ENCODE measurements at places on chromosomes 2 and 18.

DNA sequence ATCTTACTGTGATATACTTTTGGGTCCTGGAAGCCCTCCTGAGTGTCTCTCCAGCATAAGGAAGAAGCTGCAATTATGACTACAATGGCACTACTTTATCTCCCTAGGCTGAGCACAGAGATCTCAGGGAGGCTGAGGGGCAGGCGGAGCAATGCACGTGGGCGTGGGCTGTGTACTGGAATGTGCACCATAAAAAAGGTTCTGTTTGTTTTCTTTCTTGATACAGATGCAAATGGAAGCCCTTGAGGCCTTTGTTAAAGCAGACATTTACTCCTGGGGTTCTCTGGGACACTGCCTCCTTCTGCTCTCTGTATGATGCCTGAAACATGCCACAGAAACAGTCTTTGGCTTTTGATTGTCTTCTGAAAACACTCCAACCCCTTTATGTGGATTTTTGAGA is 79.1 kb upstream of the DLX2 start:
- no peak for DNase-seq

GRCh38 chr2:129015397-129016285 is 697.0 kb upstream of the HS6ST1 start:
- DNase-seq = no peak

DNA sequence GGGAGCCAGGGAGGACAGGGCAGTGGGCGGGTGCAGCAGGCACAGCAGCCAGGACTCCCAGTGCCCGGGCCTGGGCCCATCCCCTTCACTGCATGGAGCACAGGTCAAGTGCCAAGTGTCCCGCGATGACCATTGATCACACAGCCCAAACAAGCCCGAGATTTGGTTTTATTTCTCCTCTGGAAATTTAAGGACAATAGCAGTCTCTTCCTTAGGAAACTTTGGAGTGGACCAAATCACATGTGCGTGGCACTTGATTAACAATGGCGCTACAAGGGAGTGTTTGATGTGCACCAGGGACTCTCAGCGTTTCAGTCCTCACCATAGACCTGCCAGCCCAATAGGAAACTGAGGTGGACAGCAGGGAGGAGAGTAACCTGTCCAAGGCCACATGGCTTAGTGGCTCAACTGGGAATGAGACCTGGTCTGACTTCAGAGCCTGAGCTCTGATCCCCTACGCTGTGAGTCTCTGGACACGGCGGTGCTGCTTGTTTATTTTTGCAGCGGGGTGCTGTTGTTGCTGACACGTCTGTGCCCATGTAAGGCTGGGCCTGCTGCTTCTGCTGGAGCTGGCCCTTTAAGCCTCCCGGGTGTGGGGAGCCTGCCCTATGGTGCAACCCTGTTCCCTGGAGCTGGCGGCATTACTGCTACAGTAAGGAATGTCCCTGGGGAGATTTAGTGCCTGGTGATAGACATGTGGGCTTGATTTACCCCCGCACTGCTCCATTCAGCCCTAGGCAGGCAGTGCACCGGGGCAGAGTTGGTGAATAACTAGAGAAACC is 194.2 kb downstream of the INHBB start:
- DNase-seq = no peak

DNA sequence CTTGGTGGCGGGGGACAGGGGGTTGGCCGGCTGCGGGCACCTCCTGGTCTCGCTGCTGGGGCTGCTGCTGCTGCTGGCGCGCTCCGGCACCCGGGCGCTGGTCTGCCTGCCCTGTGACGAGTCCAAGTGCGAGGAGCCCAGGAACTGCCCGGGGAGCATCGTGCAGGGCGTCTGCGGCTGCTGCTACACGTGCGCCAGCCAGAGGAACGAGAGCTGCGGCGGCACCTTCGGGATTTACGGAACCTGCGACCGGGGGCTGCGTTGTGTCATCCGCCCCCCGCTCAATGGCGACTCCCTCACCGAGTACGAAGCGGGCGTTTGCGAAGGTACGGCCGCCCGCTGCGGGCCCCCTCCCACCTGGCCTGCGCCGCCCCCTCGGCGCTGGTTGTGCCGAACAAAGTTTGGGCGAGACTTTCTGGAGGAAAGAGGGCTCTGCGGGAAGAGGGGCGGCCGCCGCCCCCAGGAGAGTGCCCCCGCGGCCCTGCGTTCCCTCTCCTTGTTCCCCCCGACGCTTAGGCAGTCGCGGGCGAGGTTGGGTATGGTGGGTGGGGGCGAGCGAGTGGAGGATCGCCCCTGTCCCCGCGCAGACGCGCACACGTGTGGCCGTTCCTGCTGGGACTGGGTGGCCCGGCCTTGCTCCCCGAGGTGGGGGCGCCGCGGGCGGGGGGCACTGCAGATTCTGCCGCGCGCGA is 866 bp downstream of the CRIM1 start:
- peak; percentile 56 for DNase-seq

DNA sequence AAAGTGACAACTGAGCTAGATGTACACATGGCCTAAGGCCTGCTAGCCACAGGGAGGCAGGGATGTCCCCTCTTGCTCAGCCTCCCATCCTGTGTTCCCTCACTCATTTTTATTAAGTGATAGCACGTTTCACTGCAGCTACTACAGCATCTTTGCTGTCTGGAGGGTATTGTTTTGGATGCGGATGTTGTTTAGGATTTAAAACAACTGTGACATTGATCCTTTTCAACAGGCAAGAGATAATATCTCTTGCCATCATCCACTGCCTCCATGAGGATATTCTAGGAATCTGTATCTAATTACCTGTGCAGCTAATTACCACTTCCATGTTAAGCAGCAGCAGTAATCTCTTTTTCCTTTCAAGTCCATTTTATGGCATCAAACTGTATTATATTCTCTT is 345.4 kb downstream of the PARD3B start:
- DNase-seq = no peak

DNA sequence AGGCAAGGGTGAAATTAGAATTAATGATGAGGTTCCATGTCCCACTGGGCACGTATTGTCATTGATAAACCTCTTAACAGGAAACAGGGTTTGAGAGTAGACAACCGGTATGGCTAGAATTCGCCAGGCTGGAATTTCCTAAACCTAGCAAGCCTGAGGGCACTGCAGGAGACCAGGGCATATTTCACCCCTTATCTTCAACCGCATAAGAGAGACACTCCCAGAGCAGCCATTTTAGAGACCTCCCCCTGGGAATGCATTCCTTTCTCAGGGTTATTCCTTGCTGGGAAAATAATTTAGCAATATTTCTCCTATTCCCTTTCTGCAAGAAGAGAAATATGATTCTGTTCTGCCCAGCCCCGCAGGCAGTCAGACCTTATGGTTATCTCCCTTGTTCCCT is 334.6 kb upstream of the LYPD1 start:
- DNase-seq = no peak

DNA sequence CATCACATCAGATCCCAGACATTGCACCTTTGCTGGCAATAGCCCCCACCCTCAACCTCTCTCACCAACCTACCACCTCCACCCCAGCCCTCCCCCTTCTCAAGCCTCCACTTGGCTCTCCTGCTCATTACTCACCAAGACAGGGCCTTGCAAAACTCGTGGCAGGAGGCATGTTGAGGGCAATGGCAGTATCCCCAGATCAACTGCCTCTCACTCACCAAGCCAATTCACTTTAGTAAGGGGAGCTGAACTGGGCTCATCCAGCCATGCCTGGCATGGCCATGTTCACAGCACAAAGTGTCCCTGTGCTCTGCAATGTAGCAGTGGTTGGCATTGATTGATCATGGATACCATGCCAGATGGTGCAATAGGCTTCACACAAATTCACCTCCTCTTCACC is 46.3 kb upstream of the TEX51 start:
- DNase-seq = no peak

- DNase-seq = no peak
These were observed 53.5 kb upstream of the GALNT13 start for GRCh38 chr2:153818242-153818641.

DNA sequence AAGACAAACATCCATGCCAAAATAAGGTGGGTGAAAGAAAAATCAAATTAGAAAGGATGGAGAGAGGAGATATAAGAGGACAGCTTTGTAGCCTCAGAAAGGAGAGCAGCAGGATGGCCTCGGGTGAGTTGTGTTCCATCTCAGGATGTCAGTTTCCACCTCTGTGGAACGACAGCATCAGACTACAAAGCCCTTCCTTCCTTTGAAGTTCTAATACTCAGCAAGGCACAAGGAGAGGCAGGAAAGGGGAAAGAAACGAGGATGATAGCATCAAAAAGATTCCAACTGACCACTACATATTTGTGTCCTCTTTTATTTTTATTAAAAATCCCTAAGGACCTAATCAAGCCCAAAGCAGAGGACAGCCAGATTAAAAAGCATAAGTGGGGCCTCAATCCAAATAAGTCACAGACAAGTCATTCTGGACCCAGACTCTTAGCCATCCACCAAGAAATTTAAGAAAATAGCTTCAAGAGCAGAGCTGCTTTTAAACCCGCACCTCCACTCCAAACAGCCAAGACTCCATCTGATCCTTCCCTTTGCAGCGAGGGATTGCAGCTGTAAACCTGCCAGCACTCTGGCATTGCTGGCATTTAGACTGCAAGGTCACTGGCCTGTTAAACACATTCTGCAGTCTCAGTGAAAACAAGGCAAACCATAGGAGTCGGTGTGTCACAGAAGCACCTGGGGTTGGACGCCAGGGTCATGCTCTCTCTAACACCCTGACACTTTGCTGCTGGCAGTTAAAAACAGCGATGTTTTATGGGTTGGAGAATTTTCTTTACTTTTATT is 314.5 kb upstream of the CHAC2 start:
- DNase-seq = no peak

- peak; percentile 38 for DNase-seq
These were observed 27.1 kb downstream of the NCK2 start for GRCh38 chr2:105771836-105772235.

- no peak for DNase-seq
These were observed 505.0 kb upstream of the ID2 start for GRCh38 chr2:8176887-8177286.

GRCh38 chr2:47945046-47945781 is 38.9 kb upstream of the FBXO11 start:
- no peak for DNase-seq

GRCh38 chr2:238970553-238971081 is 122.7 kb downstream of the TWIST2 start:
- peak; percentile 81 for DNase-seq

- no peak for DNase-seq
These were observed 65.7 kb downstream of the SPRED2 start for GRCh38 chr2:65366595-65367125.

DNA sequence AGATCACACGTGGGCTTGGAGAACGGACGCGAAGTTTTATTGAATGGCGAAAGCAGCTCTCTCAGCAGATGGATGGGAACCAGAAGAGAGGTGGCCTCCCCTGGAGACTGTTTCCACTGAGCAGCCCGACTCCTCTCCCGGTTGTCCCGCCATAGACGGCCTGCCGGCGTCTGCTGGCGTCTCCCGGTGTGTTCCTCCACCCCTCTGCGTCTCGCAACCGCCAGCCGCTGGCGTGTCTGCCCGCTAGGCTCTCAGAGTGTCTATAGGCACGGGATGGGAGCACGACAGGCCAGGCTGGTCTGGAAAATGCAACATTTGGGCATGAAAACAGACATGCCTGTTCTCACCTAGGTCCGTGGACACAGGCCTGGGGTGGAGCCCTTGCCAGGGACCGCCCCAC is 366.7 kb upstream of the SOX11 start:
- no peak for DNase-seq

- DNase-seq = no peak
These were observed 58.2 kb downstream of the SLC16A14 start for GRCh38 chr2:230010501-230010900.

- no peak for DNase-seq
These were observed 14.3 kb downstream of the TBR1 start for GRCh38 chr2:161430386-161430785.

DNA sequence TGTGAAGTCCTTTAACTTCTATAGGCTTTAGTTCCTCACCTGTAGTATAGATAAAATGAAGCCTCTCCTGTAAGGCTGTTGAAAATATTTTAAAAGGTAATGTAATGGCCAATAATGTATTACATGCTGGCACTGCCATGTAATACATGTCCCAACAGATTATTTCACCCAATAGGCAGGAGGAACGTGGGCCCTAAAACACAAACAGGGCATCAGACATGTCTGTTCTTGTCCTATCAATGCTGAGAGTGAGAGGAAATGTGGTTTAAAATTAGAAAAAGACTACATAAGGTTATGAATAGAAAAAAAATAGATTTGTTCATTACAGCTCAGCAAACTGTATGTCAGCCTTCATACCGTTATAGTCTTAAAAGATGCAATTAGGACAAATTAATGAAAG is 492.7 kb upstream of the DDX18 start:
- no peak for DNase-seq

GRCh38 chr2:197294260-197294659 is 16.3 kb downstream of the ANKRD44 start:
- no peak for DNase-seq

DNA sequence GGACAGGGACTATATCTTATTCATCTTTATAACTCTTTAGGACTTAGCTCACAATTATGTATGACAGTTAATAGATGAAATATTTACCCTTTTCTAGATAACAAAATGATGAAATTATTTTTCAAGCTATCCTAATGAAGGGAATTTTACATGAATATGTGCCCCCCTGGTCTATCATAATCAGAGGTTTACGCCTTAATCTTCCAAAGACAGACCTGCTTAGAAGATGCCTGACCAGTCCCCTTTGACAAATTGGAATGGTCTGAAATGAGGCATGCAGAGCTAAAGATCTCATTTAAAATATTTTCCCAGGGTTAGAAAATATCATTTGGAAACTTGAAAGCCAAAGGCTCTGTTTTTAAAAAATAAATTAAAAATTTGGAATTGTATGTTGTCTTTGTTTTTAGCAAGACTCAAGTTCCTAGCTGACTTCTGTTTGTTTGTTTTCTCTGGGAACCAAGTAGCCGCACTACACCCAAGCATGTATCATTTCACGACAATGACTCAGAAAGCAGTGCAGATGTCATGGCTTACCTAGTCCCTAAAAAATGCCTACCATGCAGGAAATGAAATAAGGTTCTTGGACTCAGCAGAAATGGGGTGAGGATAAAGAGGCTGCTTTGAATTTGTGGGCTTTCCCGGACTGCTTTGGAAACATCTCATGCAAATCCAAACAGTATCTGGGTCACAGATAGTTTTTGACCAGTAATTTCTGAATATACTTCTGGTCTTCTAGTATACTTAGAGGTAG is 162.1 kb downstream of the ZEB2 start:
- no peak for DNase-seq

- no peak for DNase-seq
These were observed 254.2 kb downstream of the EN1 start for GRCh38 chr2:118593257-118593656.

GRCh38 chr2:209331291-209331844 is 92.5 kb upstream of the MAP2 start:
- DNase-seq = no peak

GRCh38 chr2:154125891-154126290 is 254.2 kb downstream of the GALNT13 start:
- no peak for DNase-seq

DNA sequence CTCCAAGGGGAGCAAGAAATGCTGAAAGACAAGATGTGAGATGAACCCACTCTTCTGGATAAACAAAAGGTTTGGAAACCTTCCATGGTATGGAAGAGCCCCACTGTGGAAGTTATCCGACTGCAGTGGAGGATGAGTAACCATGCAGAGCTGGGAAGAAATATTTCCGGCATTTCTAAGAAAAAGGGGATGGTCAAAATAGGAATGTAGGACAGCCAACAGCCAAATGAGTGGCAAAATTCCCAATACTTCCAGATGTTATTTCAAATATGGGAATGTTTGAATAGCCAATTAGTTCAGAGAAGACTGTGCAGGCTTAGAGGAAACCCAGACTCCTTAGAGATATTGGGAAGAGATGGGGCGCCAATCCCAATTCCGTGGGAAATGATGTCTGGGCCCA is 246.8 kb downstream of the RAD51AP2 start:
- no peak for DNase-seq

- DNase-seq = peak; percentile 41
These were observed 103.5 kb downstream of the SPTBN1 start for GRCh38 chr2:54559593-54560145.

- no peak for DNase-seq
These were observed 97.6 kb upstream of the TCF4 start for GRCh38 chr18:55685638-55686037.
